ENCODE measurements at places on chromosomes 6 and 20.

GRCh38 chr6:13729891-13730290, 18.3 kb upstream of the RANBP9 start:
- no peak for DNase-seq

- no peak for DNase-seq
Measured at GRCh38 chr6:98775205-98775604, 59.2 kb upstream of the POU3F2 start.

DNA sequence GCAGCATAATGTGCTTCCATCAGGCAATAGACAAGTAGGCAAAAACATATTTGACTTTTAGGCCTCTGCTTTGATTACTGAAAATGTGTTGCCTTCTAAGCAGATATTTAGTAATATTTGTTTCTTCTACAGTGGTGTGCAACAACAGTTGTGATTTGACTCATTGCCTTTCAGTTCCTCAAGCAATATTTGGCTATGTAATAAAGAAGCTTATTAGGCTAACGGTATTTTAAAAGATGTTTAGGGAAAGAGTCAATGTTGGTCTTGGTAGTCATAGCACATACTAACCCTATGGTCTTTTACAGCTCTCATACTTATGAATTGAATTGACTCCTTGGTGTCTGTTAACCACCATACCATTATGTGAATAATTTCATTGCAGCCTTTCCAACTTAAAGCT, 124.1 kb downstream of the GRIK2 start:
- no peak for DNase-seq

DNA sequence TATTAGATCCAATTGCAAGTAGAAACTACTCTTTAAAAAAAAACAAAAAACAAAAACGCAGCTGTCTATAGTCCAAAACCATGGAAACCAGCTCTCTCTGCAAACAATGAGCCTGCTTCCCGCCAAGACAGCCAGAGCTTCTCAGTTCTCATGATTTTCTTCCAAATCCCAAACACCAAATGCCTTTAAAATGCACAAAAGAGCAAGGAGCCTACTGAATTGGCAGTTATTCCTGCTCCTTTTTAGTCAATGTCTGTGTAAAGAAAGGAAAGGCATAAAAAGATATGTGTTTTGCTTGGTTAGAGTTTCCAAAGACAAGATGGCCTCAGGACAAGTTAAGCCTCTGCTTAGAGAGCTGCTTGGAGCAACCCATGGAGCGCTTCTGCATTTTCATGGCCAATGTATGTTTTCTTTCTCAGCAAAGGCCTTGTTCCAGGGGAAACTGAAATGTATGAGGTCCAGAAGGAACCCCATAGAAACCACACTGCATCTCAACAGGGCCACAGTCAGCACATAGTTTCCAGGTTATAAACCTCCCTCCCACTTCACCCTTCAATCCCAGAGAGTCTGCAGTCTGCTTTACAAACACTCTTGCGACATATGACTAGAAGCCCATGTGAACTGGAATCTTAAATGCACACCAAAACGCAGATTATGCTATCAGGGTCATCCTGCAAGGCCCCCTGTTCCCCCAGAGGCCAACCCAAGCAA, 209.3 kb upstream of the TAB2 start:
- no peak for DNase-seq

GRCh38 chr20:41081276-41081814, 52.7 kb downstream of the TOP1 start:
- no peak for DNase-seq

DNA sequence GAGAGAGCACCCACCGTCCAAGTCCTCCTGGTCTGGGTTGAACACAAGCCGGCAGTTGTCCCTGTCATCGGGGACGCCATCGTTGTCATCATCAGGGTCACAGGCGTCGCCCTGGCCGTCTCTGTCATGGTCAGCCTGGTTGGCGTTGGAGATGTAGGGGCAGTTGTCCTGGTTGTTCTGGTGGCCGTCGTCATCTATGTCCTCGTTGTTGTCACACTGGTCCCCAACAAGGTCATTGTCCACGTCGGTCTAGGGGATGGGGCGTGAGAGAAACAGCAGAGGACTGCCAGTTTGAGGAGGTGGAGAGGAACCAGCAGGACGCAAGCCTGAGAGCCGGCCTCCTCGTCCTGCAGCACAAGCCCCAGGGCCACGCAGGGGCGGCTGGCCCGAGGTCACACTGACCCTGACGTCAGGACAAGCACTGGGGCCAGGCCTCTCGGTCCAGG, 28.5 kb downstream of the THBS2 start:
- DNase-seq = no peak

- DNase-seq = no peak
Measured at GRCh38 chr6:75331151-75331550, 46.6 kb upstream of the TMEM30A start.

DNA sequence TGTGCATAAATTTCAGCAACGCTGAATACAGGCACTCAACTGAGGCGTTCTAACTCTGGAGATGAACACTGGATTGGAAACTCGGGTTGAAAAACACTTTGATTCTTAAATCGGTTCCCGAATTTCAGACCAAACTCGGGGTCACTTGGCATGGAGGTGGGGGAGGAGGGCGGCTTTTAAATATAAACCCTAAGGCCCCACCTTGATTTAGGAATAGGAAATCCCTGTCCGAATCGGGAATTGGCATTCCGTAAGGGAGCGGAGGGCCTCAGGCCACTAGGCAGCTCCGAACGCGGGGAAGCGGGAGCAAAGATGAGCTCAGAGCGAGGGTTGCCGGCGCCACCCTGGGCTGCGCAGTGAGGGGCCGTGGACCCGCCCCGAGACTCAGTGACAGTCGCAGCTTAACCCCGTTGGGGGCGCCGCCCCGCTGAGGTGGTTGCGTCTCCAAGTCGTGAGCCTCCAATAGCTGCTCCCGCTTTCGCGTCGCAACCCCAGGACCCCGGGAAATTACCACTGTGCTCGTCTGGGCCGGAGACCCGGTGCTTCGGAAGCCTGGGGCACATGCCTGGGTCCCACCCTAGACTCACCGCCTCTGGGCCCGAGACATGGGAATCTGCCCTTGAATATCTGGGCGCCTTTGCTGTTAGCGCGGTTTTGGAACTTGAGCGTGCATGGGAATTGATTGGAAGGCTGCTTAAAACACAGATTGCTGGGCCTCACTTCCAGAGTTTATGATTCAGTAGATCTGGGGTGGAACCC, 4.6 kb upstream of the SIM1 start:
- no peak for DNase-seq

GRCh38 chr20:51346686-51347485, 195.6 kb downstream of the NFATC2 start:
- no peak for DNase-seq

DNA sequence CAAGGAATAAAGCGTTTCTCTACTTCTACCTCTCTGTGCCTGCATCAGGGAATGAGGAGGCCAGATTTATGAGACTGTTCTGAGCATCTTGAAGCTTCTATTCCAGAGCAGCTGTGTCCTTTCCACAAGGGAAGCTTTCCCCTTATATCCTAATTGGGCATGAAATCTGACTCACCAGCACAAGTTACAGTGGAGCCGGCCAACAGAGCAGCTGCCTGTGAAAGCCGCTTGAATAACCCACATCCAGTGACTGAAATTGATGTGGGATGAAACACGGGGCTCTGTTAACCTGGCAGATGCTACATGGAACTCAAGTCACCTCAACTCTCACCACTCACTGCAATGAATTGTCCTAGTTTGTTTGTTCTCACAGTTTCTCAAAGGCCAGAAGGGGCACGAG, 400.3 kb downstream of the TFAP2A start:
- DNase-seq = no peak

DNA sequence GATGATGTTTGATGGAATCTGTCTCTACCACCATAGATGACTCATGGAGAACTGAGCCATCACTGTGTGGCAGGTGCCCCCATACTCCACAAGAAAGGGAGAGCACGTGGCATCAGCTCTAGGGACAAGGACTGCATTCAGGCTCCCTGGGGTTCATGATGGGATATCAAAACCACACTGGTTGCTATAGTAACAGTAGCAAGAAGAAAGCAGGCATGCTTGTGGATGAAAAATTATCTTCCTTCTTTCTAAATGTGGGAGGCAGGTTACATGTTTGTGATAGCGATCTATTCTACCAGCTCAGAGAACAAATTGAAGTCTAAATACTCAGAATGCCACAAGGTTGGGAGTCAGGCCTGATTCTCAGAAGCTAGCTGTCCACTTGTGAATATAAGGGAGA, 224.2 kb downstream of the ARHGAP18 start:
- no peak for DNase-seq

- DNase-seq = no peak
Measured at GRCh38 chr6:1995636-1996035, 249.8 kb downstream of the GMDS start.

DNA sequence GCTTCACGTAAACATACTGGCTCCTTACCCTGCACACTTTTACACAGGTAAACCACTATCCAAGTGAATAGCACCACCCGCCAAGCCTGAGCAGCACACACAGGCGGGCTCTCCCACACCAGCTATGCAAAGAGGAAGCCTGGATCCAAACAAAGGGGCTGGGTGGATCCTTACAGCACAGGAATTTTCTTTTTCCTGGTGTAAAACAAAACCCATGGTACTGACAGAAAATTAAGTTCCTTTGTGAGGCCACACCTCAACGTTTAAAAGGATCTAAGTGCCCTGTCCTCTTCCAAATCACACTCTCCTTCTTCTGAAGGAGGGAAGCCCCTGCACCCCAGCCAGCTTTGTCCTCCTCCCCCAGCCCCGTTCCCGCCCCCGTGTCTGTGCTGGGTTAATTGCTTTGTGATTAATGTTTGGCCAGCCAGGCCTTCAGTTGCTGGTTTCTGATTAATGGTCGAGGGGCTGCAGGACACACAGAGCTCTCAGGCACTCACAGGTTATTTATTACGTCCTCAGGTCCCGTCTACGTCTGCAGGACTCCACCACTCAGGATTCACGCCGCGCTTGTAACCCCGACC, 6.1 kb downstream of the DACT2 start:
- DNase-seq = no peak

All from endothelial cell of umbilical vein (primary cell).